ENCODE measurements at places on chromosomes 2 and 18. TPM values are rescaled to one million over a fixed set of nuclear protein-coding genes. Genes with fewer than 3 reads are reported as not detected.

Gene TRIM43
- total RNA-seq = not detected

Gene TUBB8B
- total RNA-seq = not detected

Gene STRN
- total RNA-seq = 14.4 TPM

Gene COL4A4
- 24.0 TPM for total RNA-seq

Gene HTR2B
- total RNA-seq = 13.0 TPM

Gene THAP4
- total RNA-seq = 47.5 TPM

Gene TMEM247
- not detected for total RNA-seq

Gene RTN4
- total RNA-seq = 260 TPM

Gene UGT1A8
- not detected for total RNA-seq

Gene MYO3B
- total RNA-seq = 0.28 TPM

Gene GCKR
- 1.9 TPM for total RNA-seq

Gene MOGAT1
- total RNA-seq = not detected

Gene NOSTRIN
- total RNA-seq = 1.4 TPM

Gene VWA3B
- total RNA-seq = not detected

Gene LCLAT1
- 13.8 TPM for total RNA-seq

Gene IFIH1
- total RNA-seq = 8.5 TPM

Gene CENPA
- 17.4 TPM for total RNA-seq

Gene LYG2
- not detected for total RNA-seq

Gene LTBP1
- 214 TPM for total RNA-seq

Gene ABCG8
- not detected for total RNA-seq

Gene PLB1
- 0.96 TPM for total RNA-seq

Gene LRRC30
- total RNA-seq = not detected

Gene ALPG
- total RNA-seq = not detected

Gene MAP4K3
- total RNA-seq = 28.9 TPM

Gene TP53I3
- total RNA-seq = 34.5 TPM

Gene PFN4
- 0.28 TPM for total RNA-seq

Gene EHD3
- total RNA-seq = 56.6 TPM

Gene IL36G
- total RNA-seq = not detected

Gene PDE1A
- total RNA-seq = 96.4 TPM

Gene TSPYL6
- not detected for total RNA-seq

Gene TM4SF20
- under 0.01 TPM for total RNA-seq

Gene STAT4
- total RNA-seq = 11.6 TPM

Gene POTEC
- total RNA-seq = under 0.01 TPM

Gene SLC38A11
- 0.28 TPM for total RNA-seq

Gene ARHGEF33
- total RNA-seq = 0.85 TPM

Gene SPEG
- 7.9 TPM for total RNA-seq

Gene XDH
- total RNA-seq = 0.38 TPM

Gene OTOF
- 0.19 TPM for total RNA-seq

Gene AP1S3
- total RNA-seq = 28.0 TPM

Gene SPATA3
- not detected for total RNA-seq

Gene UGT1A10
- total RNA-seq = not detected

Gene LYG1
- 0.85 TPM for total RNA-seq

Gene MSH6
- 47.1 TPM for total RNA-seq

Gene IGFBP2
- total RNA-seq = 219 TPM

Gene HSPE1
- total RNA-seq = 357 TPM

Gene SIX2
- total RNA-seq = 2.7 TPM

Gene ANKRD30B
- 0.96 TPM for total RNA-seq
